ENCODE measurements at places on chromosomes 6 and 20. TPM values are rescaled to one million over a fixed set of nuclear protein-coding genes. Genes with fewer than 3 reads are reported as not detected.

Gene HLA-DQA1
- 1.1 TPM for total RNA-seq

Gene PPP1R3D
- 1.8 TPM for total RNA-seq

Gene SLC17A3
- not detected for total RNA-seq

DNA sequence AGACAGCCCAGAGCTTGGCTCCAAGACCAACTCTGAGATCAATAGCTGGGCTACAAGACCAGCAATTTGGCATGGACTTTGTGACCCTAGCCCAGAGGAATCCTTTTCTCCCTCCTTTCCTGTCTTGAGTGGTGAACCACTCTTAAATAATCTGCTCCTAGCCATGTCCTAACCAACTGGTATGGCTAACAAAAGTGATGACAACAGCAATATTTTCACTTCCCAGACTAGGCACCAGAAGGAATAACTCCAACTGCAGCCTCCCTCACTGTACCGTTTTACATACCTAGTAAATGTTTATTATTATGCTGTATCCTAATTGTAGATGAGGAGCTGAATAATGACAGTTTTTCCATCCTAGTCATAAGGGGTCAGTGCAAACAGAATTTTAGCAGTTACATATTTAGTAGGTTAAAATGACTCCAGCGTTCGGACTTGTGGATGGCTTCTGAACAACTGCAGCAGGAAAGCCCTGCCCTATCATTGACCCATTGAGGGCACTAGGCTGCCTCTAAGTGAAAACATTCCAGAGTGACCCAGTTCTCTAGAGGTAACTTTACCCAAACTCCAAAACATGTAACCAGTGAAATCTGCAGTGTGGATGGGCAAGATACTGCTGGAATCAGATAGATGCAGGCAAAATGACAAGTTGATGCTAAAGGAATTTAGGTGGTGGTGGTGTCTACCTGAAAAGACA, 77.1 kb downstream of the SH3BGRL2 start:
- H3K4me3 ChIP-seq: no peak overlapping the region
- DNase-seq: no peak
- H3K27me3 ChIP-seq: no peaks in the 10 kb centered on the region
- no peak overlapping the region for H3K27ac ChIP-seq
- no peaks in the 10 kb centered on the region for H3K36me3 ChIP-seq

Gene RAET1L
- not detected for total RNA-seq

All from stomach (tissue), 19 donors.